ENCODE measurements at places on chromosomes 11 and 22.
A peak's percentile ranks its signal among the peaks of the same experiment; 100 is the strongest.

- DNase-seq, result no peak
These were observed 18.1 kb upstream of the GNB1L start for GRCh38 chr22:19872779-19873137.

DNA sequence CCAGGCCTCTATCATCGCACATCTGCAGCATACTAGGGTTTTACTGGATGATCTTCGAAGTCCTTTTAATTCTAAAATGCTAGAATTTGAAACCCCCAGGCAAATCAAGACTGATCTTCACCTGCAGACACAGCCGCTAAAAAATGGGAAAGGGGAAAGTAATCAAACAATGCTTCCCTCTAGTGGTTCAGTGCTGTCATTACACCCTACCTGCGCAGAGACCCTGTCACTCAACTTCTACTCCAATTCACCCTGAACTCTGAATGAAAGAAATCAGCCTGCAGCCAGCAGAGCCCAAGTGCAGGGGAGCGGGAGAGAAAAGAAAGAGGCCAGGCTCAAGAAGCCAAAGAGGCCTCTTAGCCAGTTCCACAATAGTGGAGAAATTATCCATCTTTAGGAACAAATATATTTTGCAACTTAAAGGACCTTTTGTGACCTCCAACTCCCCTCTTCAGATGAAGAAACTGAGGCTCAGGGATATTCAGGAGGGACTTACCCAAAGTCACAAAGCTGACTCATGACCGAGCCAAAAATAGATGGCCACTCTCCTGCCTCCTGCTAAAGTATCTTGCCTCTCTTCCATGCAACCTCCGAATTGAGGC lies 33.0 kb downstream of the SERGEF start:
- no peak for DNase-seq

- DNase-seq, result no peak
These were observed 711.3 kb downstream of the OPCML start for GRCh38 chr11:132821014-132821413.

GRCh38 chr22:39268645-39269044 lies 23.9 kb upstream of the PDGFB start:
- no peak for DNase-seq

DNA sequence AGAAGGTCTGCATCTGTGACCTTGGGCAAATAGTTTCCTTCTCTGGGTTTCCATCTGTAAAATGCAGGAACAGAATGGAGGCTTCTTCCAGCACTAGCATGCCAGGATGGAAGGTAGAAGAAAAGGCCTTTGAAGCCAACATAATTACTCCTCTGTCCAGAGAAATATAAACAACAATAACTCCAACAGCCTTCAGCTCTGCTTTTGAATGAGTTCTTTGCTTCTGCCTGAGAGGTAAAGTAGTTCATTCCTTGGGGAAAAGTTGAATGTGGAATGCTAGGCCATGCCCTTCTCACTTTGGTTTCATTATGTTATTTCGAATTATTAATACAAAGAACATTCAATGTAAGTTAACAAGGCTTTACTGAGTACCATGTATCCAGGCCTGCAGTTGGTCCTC lies 61.2 kb upstream of the BLID start:
- no peak for DNase-seq

DNA sequence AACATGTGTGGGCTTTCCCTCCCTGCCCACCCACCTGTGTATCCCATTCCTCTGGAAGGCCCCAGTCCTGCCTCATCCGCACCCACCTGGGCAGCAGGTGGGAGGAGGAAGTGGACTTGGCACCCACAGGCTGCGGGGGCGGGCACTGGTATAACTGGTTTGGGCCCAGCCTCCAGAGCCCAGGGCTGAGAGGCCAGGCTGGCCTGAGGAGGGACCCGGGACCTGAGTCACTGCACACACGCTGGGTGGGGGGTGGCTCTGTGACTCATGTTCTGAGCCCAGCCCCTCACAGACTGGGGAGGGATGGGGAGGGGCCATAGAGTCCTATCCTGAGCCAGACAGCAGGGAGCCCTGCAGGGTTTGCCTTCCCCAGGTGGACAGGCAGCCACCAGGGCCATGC lies 16.7 kb downstream of the PHLDA2 start:
- peak; percentile 67 for DNase-seq

DNA sequence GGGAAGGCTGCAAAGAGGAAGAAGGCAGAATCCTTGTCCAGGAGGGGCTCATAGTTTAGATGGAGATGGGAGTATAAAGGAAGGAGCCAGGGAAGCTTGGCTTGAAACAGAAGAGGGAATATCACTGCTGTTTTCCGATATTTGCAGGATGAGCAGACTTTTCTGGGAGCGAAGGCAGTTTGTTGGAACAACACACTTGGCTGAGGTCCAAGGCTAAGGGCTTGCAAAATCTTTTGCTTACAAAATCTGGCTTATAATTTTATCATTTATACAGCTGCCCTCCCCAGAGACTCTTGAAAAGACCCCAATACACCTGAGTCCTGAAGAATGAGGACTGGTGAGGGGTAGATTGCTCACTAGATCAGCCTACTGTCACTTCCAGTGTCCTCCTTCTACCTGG lies 174.8 kb downstream of the NELL1 start:
- no peak for DNase-seq

- no peak for DNase-seq
These were observed 37.5 kb downstream of the EXPH5 start for GRCh38 chr11:108556019-108556418.

All from iris pigment epithelial cell (primary cell).